Left ventricle myocardium inferior (tissue), 1 donor: ENCODE measurements at places on chromosomes 4 and X. TPM values are rescaled to one million over a fixed set of nuclear protein-coding genes. Genes with fewer than 3 reads are reported as not detected.

DNA sequence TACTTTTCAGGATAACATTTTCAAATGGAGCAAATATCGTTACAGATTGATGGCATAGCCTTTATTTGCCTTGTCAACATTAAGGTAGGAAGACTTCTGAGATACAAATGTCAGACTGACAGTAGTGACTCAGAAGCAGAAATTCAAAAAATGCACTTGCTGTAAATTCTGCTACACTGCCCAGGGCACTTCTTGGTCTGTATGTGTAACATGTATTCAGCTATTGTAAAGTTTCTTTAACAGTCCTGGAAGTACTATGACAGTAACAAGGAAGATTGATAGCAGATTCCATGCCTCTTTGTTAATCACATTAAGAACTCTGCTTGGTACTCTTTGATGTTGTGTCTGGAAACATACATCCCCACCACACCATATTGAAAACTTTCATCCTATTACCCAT is 69.6 kb upstream of the PCDH18 start:
- DNase-seq: no peak

DNA sequence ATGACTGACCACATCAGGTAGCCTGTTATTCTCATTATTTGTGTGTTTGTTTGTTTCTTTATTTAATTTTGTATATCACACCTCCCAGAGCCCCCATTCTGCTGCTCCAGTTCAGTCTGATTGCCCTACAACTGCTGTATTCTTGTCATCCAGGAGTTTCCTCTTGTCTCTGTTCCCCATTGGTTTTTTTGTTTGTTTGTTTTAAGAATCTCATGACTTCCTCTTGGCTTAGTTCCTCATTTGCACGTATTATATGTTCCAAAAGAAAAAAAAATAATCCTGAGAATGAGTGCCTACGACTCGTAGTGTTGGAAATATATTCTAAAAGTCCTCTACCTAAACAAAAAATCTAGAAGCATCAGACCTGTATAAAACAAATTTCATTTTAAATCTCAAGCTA is 142.3 kb upstream of the SLIT2 start:
- no peak for DNase-seq

- no peak for DNase-seq
Observed at GRCh38 chr4:118834070-118834469, 1.9 kb downstream of the SEC24D start.

DNA sequence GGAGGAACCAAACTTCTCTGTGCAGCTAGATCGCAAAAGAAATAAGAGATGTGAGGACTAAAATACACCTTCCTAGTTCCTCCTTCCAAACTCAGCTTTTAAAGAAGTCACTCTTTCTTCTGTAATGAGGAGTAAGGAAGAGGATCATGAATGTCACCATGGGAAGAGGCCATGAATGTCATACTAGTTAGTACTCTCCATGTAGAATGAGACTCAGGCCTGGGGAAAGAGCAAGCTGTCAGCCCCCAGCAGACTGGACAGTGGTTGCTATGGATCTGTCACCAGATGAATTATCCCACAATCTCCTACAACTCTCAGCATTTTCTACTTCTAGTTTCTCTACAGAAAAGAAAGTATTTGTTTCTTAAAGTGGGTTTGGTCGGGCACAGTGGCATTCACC is 57.1 kb upstream of the PRDM8 start:
- DNase-seq: no peak

GRCh38 chr4:113556382-113557134 is 205.0 kb downstream of the CAMK2D start:
- DNase-seq: no peak

DNA sequence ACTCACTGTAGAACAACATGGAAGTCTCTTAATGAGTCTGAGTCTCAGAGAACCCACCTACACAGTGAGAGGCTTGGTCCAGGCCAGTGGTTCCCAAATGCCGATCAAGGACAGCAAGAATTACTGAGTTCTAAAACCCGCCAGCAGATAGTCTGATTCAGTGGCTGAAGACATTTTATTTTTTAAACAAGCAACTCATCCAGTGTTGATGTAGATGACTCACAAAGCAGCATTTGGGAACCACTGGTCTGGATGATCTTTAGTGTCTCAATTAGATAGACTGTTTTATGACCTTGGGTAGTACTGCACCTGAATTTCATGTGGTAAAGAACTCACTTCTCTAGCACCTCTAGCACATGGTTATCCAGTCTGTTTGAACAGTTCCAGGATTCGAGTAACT is 193.6 kb downstream of the FBXW7 start:
- DNase-seq: no peak

GRCh38 chr4:182975806-182976205 is 58.6 kb upstream of the DCTD start:
- DNase-seq: no peak

DNA sequence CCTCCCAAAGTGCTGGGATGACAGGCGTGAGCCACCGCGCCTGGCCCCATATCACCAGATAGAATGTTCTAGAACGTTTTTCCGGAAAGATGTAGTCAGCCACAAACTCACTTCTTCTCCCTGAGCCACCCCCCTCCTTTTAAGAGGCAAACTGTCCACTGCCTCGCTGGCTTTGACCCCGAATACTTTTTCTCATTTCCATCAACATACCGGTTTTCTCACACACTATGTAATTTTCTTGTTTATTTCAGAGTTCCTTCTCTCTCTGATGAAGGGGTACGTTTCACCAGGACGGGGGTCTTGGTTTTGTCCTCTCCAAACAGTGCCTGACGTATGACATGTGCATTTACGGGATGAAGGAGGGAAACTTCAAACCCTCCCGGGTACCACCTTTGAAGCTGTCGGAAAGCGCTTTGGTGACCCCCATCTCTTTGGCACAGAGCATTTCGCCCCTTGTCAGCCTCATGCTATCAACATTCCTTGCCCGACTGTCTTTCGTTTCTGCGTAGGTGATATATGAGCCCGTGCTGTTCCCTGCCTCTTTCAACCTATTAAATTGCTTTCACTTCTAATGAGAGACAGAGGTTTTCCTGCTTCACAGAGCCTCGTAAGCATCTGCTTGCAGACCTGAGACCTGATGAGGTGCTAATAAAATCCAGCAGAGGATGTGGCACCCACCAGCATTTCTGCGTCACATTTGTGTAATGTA is 73.8 kb downstream of the CRLF2 start:
- no peak for DNase-seq

The KLHL4 gene
- 0.74 TPM for total RNA-seq

The VSIG1 gene
- not detected for total RNA-seq

The ITGB1BP2 gene
- total RNA-seq: 111 TPM

The ABCG2 gene
- total RNA-seq: 1.6 TPM
